ENCODE measurements at places on chromosomes 1 and 21.

- DNase-seq = no peak
These were observed 1.3 kb upstream of the RC3H1 start for GRCh38 chr1:174023440-174023839.

- DNase-seq = no peak
These were observed 26.1 kb upstream of the RGL1 start for GRCh38 chr1:183778568-183779433.

DNA sequence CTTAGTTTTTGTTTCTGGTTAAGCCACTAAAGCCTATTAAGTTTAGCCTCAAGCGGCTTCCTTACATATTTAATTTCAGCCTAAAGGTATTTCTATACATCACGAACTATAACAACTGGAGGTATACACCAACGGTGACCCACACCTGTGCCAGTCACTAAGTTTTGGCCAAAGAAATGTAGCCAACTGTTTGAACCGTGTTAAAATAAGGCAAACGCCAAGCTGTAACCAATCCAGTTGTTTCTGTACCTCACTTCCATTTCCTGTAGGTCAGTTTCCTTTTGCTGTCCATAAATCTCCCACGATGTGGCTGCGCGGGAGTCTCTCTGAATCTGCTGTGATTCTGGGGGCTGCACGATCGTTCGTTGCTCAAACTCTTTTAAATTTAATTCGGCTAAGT is 5.6 kb upstream of the ERO1B start:
- DNase-seq = no peak

DNA sequence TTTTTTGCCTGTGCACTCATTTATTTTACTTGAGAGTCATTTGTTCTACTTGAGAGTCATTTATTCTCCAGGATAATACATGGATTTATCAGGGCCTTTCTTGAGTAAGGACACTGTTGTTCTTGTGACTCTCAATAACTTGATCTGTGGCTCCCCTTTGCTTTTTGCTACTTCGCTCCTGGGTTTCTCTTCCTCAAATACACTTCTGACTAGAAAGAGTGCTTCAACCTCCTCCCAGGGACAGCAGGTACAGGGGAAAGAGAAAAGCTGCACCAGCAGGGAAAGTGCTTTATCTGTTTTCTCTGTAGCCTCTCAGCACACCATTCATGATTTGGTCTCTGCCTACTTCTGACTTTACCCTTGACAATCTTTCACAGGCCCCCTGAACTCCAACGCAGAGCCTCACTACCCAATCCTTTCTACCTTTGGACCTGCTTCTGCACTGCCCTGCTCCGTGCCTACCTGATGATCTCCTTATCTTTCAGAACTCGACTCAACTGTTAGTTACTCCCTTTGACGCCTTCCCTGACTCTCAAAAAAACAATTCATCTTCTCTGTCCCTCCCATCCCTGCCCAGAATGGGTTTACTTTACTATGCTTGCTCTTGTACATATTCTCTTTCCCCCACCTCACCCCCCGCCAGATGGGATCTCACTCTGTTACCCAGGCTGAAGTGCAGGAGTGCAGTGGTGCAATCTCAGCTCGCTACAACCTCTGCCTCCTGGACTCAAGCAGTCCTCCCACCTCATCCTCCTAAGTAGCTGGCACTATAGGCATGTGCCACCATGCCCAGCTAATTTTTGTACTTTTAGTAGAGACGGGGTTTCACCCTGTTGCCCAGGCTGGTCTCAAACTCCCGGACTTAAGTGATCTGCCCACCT is 15.6 kb upstream of the PIGM start:
- DNase-seq = no peak

DNA sequence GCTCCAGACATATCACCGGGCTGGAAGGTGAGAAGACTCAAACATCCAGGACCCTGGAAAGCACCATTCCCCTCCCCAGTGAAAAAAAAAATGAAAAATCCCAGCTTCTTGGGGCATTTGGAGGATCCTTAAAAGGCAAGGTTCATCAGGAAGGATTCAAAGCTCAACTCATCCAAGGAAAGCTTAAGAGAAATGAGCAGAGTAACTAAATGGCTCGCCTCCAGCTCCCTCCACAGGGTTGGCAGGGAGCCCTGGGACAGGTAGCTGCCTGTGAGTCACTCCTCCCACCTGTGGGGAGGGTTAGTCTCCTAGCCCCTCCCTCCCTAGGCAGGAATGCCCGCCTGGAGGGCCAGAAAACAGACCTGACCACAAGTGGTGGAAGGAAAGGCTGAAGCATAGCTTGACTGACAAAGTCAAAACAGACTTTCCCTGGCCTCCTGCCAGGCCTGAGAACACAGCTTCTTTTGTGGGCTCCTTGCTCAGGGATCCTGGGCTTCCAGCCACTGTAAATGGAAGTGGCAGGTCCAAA is 712 bp upstream of the LAMB3 start:
- peak; percentile 26 for DNase-seq

DNA sequence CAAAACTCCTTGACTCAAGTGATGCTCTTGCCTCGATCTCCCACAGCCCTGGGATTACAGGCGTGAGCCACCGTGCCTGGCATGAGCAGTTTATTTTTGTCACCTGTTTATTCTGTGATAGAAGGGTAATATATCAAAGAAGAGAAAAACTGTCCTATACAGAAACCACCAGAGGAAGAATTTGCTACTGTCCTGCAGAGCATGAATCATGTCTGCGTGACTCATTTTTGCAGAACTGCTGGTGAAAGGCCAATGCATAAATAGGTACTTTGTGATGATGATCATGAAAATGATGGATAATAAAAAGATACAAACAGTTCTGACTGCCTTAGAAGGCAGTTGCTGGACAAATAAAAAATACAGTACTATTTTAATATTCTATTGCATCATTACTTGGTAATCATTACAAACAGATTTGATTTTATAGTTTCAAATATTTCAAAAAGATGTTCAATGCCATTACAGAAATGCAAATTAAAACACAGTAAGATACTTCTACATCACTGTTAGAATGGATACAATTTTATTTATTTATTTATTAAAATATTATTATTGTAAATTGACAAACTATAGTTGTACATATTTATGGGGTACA is 26.5 kb downstream of the RIPPLY3 start:
- peak; percentile 34 for DNase-seq

DNA sequence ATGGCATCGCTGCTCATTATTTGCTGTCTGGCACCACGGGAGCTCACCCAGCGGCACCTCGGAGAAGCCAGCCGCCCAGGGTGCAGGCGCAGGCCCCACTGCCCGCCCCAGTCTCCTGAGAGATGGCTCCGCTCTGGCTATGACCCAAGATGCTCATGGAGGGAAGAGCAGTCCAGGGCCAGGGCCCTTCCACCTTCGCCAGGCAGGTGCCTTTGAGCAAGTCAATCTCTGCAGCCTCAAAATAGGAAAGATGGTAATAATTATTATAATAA is 437.3 kb downstream of the KIF26B start:
- DNase-seq = no peak

DNA sequence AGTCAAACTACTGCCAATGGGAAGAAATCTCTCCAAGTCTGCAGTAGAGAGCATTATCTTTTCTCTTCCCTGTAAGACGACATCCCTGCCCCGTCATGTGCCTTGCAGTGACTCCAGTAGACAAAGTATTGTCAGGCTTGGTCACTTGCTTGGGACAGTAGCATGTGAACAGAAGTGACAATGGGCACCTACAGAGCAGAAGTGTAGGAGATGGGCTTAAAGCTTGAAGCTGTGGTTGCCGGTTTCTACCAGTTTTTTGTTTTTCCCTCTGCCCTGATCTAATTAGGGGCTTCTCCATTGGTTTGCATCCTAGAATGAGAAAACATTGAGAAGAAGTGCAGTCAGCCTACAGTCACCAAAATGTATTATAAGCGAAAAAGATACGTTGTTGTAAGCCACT is 12.7 kb downstream of the F3 start:
- DNase-seq = no peak

- no peak for DNase-seq
These were observed 22.2 kb downstream of the MKNK1 start for GRCh38 chr1:46581681-46582455.

GRCh38 chr1:72482736-72483413 is 200.5 kb upstream of the NEGR1 start:
- no peak for DNase-seq

DNA sequence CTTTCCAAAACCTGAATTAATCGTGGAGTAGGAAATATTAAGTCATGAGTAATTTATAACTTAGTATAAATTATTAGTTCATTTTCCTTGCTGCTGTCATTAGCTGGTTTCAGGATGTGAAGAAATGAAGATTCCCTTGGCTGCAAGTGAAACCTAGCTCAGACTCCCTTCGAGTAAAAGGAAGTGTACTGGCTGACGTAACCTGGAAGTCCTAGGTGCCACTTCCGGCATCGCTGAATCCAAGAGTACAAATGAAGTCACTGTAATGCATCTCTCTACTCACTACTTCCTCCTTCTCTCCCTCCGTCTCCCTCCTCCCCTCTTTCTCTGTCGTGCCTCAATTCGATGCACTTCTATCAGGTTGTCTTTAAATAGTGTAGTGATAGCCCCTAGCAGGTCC is 28.8 kb downstream of the ZP4 start:
- DNase-seq = no peak

GRCh38 chr1:213380865-213381264 is 329.8 kb downstream of the RPS6KC1 start:
- no peak for DNase-seq

- no peak for DNase-seq
These were observed 17.6 kb downstream of the TEX35 start for GRCh38 chr1:178530502-178530901.

- no peak for DNase-seq
These were observed 6.7 kb downstream of the PM20D1 start for GRCh38 chr1:205843036-205843859.

DNA sequence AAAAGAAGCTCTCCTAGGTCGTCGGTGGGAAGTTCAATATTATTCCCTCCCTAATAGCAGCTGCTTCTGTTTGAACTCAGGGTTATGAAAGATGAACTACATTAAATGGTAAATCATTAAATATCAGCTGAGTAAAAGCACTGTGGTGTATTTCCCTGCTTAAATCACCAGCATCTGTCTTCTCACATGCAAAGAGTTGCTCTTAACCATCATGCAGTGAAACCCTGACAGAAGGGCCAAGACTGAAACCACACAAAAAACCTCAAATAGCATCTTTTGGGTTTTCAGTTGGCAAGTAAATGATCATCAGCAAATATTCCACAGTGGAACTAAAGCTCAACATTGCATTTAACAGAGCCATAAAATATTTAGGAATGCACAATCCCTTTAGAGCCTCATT is 380.0 kb upstream of the ADGRL2 start:
- DNase-seq = no peak

GRCh38 chr1:87594736-87595383 is 266.2 kb downstream of the LMO4 start:
- DNase-seq = no peak

GRCh38 chr1:11463177-11463576 is 15.8 kb upstream of the DISP3 start:
- DNase-seq = no peak

DNA sequence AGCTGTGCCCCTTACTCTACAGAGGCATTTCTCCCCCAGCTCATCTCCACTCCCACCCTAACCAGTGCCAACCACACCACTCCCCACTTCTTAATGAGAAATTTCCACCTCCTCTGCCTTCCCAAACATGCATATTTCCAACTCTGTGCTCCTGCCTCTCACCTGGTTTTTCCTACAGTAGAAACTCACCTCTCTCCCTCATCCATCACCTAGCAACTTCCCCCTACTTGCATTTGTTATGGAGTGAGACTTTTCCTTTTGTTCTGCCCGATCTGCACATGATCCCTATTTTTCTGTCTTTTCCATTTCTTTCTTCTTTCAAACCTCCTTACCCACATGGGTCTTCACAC is 11.9 kb downstream of the RGS8 start:
- no peak for DNase-seq

GRCh38 chr1:145846201-145846612 is 777 bp downstream of the NUDT17 start:
- peak; percentile 62 for DNase-seq

DNA sequence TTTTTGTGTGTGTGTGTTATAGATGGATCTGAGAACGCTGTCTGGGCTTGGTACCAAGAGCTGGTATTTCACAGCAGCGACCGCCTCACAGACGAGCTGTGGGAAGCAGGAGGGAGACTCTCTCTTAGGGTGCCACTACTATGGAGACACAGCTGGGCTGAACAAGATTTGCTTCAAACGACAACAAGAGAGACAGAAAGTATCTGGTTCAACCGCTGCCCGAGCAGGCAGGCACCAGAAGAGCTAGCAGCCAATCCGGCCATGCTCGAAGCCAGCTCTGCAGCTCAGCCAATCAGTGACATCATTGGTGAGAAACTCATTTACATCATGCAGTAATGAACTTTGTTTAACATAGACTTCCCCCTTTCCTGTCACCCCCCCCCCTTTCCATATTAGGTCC is 341.3 kb downstream of the USP25 start:
- peak; percentile 18 for DNase-seq

DNA sequence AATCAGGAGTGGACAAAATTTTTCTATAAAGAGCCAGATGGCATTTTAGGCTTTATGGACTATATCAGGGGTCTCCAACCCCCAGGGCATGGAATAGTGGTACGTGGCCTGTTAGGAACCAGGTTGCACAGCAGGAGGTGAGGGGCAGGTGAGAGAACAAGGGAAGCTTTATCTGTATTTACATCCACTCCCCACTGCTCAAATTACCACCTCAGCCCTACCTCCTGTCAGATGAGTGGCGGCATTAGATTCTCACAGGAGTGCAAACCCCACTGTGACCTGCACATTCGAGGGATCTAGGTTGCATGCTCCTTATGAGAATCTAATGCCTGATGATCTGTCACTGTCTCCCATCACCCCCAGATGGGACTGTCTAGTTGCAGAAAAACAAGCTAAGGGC is 13.9 kb downstream of the PHTF1 start:
- no peak for DNase-seq

GRCh38 chr1:161195171-161195570 is 3.7 kb downstream of the ADAMTS4 start:
- DNase-seq = no peak

DNA sequence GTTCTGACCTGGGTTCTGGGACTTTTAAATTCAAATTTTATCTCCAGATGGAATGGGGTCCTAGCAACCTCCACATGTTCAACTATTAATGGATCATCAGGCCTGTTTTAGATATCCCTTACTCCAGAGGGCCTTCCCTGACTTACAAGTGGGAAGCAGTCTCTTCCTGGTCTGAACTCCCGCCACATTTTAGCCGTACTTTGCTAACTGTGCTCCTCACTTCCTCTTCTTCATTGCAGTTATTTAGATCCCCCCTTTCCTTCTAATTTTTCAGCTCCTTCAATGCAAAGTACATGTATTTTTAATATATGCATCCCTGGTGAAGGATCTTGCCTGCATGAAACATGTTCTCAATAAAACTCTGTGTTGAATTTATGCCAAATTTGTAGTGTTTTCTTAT is 3.7 kb downstream of the CD1A start:
- DNase-seq = no peak

Measured in AG08396 (cell line).